ENCODE measurements at places on chromosomes 12 and 14.

- DNase-seq = no peak
These were observed 53.9 kb downstream of the ACACB start for GRCh38 chr12:109170324-109170723.

- DNase-seq = no peak
These were observed 41.9 kb downstream of the PSMA6 start for GRCh38 chr14:35333797-35334743.

DNA sequence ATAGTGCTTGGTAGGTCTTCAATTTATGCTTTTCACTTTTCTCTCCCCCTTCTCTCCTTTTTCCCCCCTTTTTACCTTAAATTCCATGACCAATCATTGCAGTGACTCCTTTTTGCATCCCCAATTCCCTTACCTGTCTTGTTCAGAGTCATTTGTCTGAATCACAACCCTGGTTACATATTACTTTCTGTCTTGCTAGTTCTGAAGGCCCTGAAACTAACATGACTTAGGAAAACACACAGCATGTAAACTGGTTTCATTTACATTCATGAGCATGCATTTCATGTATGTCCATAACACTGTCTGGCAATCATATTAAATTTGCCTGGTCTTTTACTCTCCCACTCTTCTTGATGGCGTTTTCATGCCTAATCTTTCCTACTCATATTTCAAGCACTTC is 20.3 kb upstream of the FOXG1 start:
- no peak for DNase-seq

GRCh38 chr12:49230805-49231194 is 34.1 kb upstream of the TUBA1C start:
- no peak for DNase-seq

GRCh38 chr14:42921901-42922300 is 1315.2 kb downstream of the LRFN5 start:
- DNase-seq = no peak

DNA sequence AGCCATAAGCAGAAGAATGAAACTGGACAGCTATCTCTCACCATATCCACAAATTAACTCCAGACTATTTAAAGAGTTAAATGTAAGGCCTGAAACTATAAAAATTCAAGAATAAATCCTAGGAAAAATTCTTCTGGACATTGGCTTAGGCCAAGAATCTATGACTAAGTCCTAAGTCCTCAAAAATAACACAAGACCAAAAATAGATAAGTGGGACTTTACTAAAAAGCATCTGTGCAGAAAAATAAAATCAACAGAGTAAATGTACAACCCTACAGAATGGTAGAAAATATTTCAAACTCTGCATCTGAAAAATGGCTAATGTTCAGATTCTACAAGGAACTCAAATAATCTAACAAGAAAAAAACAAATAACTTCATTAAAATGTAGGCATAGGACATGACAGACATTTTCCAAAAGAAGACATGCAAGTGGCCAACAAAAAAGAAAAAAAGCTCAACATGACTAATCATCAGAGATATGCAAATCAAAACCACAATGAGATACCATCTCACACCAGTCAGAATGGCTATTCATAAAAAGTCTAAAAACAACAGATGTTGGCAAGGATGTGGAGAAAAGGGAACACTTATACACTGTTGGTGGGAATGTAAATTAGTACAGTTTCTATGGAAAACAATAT is 61.0 kb upstream of the PPFIA2 start:
- no peak for DNase-seq

DNA sequence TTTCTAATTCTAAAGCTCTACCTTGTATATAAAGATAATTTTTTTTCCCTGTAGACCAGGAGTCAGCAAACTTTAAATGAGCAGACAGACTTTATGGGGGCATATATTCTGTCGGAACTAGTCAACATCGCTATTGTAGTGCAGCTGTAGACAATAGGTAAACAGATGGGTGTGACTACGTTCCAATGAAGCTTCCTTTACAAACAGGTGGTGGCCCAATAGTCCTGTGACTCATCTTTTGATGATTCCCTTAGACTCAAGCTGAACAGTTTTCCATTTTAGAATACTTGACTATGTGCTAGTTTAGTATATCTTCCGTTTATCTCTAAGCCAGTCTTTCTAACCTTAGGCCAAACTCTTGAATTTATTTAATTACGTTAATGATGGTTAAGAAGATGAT is 16.3 kb downstream of the MUCL1 start:
- DNase-seq = no peak

Measured in CD8-positive, alpha-beta T cell (primary cell).